RWPE2 (cell line): ENCODE measurements at places on chromosomes 11 and 22.

DNA sequence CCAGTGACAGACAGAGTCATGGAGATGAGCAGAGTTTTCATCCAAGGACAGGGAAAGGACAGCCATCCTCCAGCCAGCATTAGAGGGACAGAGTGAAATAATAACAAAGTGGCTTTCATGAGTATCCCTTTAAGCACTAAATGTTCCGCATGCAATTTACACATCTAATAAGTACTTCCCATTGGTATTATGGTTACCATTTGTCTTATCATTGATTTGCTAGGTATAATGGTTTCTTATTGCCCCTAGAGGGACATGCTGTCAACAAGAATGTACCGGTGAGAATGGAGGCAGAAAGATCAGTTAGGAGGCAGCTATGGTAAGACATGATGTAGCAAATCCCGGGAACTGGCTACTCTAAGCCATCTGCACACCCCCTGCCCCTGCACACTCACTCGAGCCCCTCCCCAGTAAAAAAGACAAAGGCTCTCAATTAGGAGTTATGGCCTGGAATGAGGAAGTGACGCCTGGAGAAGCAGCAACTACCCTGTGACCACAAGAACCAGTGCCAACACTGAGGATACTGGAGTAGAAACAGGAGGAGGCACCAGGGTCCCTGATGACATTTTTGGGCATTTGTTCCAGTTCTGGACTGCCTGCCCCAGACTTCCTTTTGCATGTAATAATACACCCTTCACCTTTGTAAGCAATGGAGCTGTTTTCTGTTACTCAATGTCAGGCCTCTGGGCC is 30.2 kb upstream of the HMGXB4 start:
- H3K36me3 ChIP-seq, result no peaks in the 10 kb centered on the region
- no peak overlapping the region for H3K27ac ChIP-seq
- no peaks in the 10 kb centered on the region for H3K4me1 ChIP-seq
- H3K27me3 ChIP-seq, result no peaks in the 10 kb centered on the region
- no peak overlapping the region for H3K4me3 ChIP-seq

- H3K27ac ChIP-seq, result no peak overlapping the region
- H3K36me3 ChIP-seq, result no peaks in the 10 kb centered on the region
- H3K4me3 ChIP-seq, result no peak overlapping the region
- DNase-seq, result no peak
- no peaks in the 10 kb centered on the region for H3K27me3 ChIP-seq
These were observed 43.9 kb downstream of the PDE2A start for GRCh38 chr11:72630104-72630852.

DNA sequence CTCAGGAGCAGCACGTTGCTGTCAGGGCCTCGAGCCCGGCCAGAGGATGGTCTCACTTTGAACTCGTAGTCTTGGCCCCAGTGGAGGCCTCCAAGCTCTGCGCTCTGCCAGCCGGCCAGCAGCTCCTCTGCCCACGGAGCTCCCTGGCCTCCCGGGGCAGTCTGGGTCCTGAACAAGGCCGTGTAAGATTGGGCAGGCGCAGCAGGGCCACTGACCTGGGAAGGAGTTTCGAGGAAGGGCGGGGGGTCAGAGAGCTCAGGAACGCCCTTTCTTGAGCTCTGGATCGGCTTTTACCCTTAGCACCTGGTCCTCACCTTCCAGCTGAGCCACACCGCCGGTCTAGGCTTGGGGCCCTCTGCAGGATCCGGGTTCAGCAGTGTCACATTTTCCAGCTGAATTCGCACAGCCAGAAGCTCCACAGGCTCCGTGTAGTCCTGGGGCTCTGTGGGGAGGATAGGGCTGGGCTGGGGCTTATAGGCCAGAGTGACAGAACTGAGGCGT is 2.1 kb downstream of the ROBO4 start:
- H3K27ac ChIP-seq, result no peak overlapping the region
- H3K4me3 ChIP-seq, result no peak overlapping the region
- peaks cover 37% of the 10 kb centered on the region for H3K4me1 ChIP-seq
- DNase-seq, result no peak
- no peaks in the 10 kb centered on the region for H3K36me3 ChIP-seq
- H3K27me3 ChIP-seq, result no peaks in the 10 kb centered on the region

- no peak overlapping the region for H3K27ac ChIP-seq
- DNase-seq, result no peak
- H3K4me3 ChIP-seq, result no peak overlapping the region
- no peaks in the 10 kb centered on the region for H3K4me1 ChIP-seq
These were observed 21.5 kb downstream of the ETS1 start for GRCh38 chr11:128565881-128566280.

- H3K4me3 ChIP-seq, result no peak overlapping the region
- H3K4me1 ChIP-seq, result peaks cover 2% of the 10 kb centered on the region
- H3K27me3 ChIP-seq, result no peaks in the 10 kb centered on the region
- DNase-seq, result no peak
- no peak overlapping the region for H3K27ac ChIP-seq
These were observed 114.2 kb upstream of the PARVA start for GRCh38 chr11:12263141-12263693.

DNA sequence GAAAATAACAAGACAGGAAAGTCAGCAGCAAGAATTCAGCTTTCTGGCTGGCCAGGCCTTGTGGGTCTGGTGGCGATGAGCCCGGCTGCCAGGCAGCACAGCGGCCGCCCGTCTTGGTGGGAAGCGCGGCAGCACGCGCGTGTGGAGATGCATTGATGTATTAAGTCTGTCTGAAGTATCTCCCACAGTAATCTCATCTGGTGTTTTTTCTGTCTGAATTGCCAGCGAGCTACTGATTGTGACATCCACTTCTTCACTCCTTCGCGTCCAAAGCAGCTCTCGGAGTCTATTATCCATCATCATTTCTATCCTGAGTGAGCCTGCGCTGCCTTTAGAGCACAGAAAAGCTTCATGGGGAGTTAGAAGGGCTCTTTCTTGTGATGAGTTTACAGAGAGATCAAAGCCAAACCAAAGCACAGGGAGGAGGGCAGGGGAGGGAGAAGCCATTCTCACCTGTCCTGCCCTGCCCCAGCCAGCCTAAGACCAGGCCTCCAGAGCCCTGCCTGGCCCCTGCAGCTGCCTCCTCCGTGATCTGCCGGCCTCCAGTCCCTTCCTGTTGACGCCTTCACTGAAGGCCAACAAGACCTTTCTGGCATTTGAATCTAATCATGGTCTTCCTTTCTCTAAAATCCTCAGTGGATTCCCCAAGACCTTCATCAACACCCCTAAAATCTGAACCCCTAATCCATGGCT is 1419.0 kb downstream of the TBC1D22A start:
- H3K27ac ChIP-seq, result no peak overlapping the region
- no peak overlapping the region for H3K4me3 ChIP-seq
- no peaks in the 10 kb centered on the region for H3K36me3 ChIP-seq
- H3K27me3 ChIP-seq, result no peaks in the 10 kb centered on the region
- DNase-seq, result no peak

DNA sequence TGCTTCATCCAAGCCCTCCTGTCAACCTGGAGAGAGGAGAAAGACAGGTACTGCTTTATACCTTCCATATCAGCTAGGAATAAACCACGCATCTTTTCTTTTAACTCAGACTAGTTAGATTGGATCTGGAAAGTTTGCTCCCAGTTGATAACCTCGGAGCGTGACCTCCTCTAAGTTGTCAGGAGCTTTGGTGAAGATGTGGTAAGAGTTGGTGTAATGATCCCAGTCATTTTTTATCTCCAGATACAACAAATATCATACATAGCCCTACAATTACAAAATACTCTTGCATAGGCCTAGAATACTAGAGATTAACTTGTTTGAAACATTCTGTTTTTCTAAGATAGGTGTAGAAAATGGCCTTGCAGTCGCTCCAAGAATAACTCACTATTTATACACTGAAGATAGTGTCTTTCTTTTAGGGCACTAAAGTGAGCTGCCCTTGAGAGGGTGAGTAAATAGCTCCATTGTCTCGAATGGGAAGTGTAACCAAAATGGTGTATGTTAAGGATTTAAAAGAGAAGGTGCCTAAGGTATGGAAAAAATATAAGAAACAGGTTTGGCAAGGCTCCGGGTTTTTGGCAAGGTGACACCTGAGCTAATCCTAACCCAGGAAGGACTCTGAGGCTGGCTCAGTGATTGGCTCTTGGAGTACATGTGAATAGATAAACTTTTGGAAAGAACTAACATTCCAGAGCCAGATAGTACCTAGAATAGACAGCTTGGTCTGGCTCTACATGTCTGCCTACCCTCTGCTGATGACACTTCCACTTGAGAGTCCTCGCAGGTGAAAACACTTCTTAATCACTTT is 59.4 kb downstream of the GLYATL1 start:
- no peak overlapping the region for H3K4me3 ChIP-seq
- no peaks in the 10 kb centered on the region for H3K36me3 ChIP-seq
- no peak overlapping the region for H3K27ac ChIP-seq

DNA sequence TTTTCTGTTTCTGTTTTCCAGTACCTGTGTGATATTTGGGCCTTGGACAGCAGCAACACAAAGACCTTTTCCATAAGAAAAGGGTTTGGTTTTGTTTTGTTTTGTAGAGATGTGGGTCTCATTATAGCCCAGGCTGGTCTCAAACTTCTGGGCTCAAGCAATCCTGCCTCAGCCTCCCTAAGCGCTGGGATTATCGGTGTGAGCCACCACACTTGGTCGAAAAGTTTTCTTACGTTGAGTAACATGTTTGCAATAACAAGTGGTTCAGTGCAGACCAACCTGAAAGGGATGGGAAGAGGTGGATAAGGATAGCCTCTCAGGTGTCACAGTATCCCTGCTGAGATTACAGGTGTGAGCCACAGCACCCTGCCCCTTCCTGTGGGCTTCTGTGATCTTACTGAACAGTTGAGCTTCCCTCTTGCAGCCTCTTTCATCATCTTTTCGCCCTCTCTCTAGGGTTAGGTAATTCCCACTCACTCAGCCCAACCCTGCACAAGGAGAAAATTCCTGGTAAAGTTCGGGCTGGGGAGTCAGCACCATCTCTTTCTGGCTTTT is 3.5 kb upstream of the MRPL48 start:
- no peak for DNase-seq
- peaks cover 15% of the 10 kb centered on the region for H3K4me1 ChIP-seq
- no peak overlapping the region for H3K4me3 ChIP-seq
- H3K36me3 ChIP-seq, result no peaks in the 10 kb centered on the region
- H3K27ac ChIP-seq, result peak overlapping the region; percentile 5
- H3K27me3 ChIP-seq, result no peaks in the 10 kb centered on the region

- peak overlapping the region; percentile 49 for H3K4me3 ChIP-seq
- peak overlapping the region; percentile 79 for H3K27ac ChIP-seq
- no peak for DNase-seq
- peaks cover 70% of the 10 kb centered on the region for H3K4me1 ChIP-seq
- peaks cover 34% of the 10 kb centered on the region for H3K36me3 ChIP-seq
These were observed 379 bp upstream of the RAB38 start for GRCh38 chr11:88175569-88176075.

DNA sequence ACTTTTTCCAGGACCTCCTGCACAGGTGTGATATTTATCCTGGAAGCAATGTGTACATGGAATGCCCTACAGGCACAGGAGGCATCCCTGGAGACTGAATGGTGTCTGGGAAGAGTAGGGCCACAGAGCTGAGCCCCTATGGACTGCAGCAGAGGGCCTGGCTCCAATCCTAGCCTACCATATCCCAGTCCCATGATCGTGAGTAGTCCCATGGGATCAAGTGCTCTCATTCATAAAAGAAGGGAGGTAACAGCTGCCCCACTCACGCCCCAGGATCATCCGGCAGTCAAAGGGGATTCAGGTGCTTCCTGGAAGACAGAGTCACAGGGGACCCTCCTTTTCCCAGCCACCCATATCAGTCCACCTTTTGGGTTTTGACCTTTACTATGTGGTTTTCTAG is 24.0 kb downstream of the ANKK1 start:
- DNase-seq, result no peak
- H3K4me1 ChIP-seq, result no peaks in the 10 kb centered on the region
- no peak overlapping the region for H3K4me3 ChIP-seq
- no peaks in the 10 kb centered on the region for H3K27me3 ChIP-seq

GRCh38 chr11:48103621-48104567 is 112.7 kb upstream of the OR4B1 start:
- no peak for DNase-seq
- H3K4me3 ChIP-seq, result no peak overlapping the region
- no peak overlapping the region for H3K27ac ChIP-seq
- no peaks in the 10 kb centered on the region for H3K27me3 ChIP-seq
- no peaks in the 10 kb centered on the region for H3K4me1 ChIP-seq

- peaks cover 16% of the 10 kb centered on the region for H3K27me3 ChIP-seq
- no peaks in the 10 kb centered on the region for H3K36me3 ChIP-seq
- no peak overlapping the region for H3K27ac ChIP-seq
- H3K4me1 ChIP-seq, result no peaks in the 10 kb centered on the region
These were observed 66.0 kb downstream of the PHF21B start for GRCh38 chr22:44943701-44944324.

DNA sequence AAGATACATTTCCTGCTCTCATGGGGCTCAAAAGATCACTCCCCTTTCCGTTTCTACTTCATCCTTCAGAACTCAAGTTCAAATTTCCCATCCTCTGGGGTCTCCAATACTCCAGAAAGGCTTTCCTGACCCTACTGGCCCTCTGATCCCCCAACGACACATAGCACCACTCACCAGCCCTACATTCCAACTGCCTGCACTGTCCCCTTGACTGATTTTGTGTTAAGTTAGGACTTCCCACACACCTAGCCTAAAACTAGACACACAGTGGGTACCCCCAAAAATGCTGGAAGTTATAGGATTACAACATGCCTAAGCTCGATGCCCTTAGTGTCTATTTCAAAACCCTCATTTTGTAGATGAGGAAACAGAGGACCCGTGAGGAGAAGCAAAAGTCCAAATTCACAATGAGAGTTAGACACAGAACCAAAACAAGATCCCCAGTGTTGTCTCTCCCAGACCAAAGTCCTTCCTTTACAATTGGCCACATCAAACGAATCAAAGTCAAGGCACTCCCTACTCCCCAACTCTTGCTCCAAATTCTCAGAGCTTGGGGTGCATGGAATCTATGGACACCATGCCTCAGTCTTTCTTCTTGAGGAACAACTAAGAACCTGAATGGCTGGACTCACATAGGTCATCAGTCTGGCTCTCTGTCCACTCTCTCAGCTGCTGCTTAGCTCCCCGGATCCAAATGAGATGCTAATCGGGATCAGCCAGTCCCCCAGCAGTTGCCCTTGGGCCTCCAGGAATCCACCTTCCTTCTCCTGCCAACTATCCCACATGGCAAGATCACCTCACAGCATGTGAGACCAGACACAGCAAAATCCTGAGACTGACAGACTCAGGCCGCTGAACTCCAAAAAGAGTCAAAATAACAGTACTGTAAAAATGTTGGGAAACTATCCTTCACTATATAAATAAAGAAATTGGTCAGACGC is 1.7 kb downstream of the CLPB start:
- H3K4me3 ChIP-seq, result no peak overlapping the region
- H3K4me1 ChIP-seq, result peaks cover 6% of the 10 kb centered on the region

GRCh38 chr22:30781271-30781875 is 86.7 kb downstream of the OSBP2 start:
- no peaks in the 10 kb centered on the region for H3K4me1 ChIP-seq
- no peak overlapping the region for H3K4me3 ChIP-seq
- DNase-seq, result no peak
- H3K27ac ChIP-seq, result no peak overlapping the region

- H3K27me3 ChIP-seq, result no peaks in the 10 kb centered on the region
- no peak overlapping the region for H3K27ac ChIP-seq
- no peak for DNase-seq
- no peaks in the 10 kb centered on the region for H3K4me1 ChIP-seq
- H3K36me3 ChIP-seq, result no peaks in the 10 kb centered on the region
These were observed 2.6 kb upstream of the UCP3 start for GRCh38 chr11:74011360-74012073.
